GM12878 (cell line): ENCODE measurements at places on chromosomes 7 and 10.

DNA sequence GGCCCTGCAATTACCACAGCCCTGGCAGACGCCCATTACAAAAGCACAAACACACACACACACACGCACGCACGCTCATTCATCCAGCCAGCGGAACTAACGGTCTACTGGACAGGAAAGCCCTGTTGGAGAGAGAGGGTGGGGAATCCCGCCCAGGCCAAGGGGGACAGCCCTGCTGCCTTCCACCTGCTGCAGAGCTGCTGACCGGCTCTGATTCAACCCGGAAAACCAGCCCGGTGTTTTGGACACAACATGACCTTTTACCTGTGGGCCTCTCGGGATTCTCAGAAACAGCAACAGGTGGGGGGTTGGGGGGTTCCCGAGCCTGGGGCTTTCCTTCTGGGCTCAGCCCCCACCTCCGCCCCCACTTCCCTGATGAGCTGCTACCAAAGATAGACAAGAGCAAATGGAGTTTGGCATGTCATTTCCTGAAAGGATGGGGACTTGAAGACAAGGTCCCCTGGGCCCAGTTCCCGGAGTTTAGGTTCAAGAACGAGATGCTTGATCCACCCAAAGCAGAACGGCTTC is 18.5 kb upstream of the SERPINE1 start:
- peak; percentile 51 for DNase-seq

DNA sequence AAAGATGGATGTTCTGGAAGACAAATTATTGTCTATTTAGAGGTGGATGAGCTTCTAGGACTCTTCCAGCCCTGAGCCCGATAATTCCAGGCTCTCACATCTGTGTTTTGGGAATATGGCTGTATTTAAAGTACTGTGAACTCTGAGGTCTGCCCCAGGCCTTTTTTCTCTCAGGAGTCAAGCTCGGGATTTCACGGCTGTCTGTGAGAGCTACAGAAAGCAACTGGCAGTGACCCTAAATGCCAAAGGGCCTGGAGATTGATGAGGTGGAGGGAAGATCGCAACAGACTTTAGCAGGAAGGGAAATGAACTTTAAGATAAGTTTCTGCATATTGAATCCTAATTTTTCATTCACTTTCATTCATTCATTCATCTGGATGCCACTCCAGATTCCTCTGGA is 51.0 kb upstream of the COL13A1 start:
- no peak for DNase-seq

DNA sequence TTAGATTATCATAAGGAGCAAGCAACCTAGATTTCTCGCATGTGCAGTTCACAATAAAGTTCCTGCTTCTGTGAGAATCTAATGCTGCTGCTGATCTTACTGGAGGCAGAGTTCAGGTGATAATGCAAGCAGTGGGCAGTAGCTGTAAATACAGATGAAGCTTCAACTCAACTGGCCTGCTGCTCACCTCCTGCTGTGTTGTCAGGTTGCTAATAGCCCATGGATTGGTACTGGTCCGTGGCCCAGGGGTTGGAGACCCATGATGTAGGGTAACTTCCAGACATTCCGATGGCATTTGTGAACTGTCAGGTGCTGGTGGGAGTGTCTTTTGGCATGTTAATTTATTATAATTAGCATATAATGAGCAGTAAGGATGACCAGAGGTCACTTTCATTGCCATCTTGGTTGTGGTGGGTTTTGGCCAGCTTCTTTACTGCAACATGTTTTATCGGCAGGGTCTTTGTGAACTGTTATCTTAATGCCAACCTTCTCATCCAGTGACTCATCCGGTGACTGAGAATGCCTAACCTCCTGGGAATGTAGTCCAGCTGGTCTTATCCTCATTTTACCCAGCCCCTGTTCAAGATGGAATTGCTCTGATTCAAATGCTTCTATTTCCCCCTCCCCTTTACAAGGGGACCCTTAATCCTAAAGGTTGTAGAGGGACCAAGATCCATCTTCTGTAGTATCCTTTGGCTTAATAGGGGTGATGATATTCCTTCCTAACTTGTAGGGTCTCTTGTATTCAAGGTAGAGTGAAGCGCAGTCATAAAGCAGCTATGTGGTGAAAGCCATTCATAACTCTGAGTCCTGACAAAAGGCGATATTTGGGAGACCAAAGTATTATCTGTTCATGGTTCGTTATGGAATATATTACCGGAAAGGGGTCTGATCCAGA is 165.8 kb downstream of the CCSER2 start:
- DNase-seq = no peak

DNA sequence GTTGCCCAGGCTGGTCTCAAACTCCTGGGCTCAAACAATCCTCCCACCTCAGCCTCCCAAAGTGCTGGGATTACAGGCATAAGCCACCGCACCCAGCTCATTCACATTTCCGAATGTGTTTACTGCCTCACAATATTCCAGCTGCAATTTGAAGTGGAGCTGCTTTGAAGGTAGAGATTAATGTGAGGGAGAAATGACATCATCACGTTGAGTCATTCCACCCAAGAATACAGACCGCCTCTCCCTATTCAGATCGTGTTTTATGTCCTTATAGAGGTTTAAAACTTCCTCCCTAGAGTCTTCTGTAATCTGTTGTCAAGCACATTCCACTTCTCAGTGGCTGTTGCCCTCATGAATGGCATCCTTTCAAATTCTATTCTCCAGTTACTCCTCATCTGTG is 100.4 kb upstream of the PDGFA start:
- DNase-seq = no peak

- no peak for DNase-seq
Measured at GRCh38 chr10:70913893-70914240, 25.5 kb upstream of the PCBD1 start.

DNA sequence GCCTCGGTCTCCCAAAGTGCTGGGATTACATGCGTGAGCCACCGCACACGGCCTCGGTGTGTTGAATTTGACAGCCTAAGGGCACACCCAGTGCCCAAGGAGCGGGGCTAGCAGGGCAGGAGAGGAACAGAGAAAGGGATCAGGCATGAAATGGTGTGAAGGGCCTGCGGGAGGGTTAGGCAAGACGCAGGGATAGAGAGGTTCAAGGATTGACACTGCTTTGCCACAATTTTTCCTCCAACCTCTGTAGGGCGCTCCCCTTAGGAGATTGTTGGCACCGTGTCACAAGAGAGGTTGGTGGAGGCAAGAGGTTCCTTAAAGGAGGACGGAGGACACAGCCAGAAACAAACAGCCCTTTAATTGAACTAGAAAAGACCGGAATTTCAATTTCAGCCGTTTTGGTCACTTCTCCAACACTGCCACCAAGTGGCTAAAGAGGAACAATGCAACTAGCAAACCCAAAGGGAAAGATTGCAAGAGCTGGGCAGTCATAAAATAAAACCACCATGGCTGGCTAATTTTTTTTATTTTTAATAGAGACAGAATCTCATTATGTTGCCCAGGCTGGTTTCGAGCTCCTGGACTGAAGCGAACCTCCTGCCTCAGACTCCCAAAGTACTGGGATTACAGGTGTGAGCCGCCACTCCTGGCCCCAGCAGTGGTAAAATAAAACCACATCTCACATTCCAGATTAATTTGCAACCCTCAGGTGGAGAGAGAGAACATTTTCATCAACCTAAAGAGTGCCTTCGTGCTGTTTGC is 6.9 kb upstream of the CREB3L2 start:
- DNase-seq = no peak

DNA sequence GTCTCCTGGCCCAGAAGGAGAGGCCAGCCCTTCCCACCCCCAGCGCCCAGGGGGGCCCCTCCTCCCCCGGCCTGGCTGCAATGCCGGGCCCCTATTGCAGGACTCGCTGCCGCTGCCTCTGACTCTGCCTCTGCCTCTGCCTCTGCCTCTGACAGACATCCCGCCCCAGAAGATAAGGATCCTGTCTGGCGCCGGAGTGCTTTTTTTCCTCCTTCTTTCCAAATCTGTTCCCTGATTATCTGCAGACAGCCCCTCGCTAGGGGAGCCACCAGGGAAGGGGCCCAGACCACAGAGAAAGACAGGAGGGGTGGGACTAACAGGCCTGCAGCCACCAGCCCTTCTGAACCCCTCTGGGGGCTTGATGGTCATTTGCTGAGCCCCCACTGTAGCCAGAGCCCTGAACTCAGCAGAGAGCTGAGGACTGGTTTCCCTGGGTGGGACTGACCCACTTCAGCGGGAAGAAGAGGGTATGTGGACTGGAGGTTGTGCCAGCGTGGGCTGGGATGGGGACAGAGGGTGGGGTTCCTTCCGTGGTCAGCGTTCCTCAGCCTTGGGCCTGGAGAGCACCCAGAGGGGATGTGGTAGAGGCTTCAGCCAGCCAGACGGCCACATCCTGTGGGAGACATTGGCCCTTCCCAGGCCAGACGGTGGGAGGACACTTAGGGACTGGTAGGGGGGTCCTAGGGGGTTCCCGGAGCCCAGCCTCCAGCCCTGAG is 22.8 kb downstream of the UNC5B start:
- DNase-seq = no peak

GRCh38 chr7:82105463-82105862 is 335.6 kb upstream of the HGF start:
- DNase-seq = no peak

DNA sequence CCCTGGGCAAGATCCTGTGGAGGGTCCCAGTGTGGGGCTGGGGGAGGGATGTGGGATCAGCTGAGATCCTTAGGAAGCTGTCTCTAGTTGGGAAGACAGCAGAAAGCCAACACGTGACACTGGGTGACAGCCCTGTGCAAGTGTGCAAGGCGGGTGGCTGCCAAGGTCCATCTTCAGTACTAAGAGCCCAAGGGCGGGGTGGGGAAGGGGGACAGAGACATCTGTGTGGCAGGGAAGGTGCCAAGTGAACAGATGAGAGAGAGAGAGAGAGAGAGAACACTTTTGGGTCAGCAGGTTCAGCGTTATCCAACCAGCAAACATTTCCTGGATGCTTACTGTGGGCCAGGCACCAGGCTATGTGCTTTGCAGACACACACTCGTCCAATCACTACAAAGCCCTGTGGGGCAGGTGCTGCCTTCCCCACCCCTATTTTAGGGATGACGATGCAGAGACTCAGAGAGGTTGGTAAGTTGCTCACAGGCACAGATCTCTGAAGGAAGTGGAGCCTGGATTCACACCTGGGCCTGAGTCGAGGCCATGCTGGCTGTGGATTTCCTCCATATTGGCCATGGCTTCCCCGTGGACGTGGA is 135.7 kb downstream of the GRK5 start:
- DNase-seq = no peak
